ENCODE measurements at places on chromosomes 1 and 21.
A peak's percentile ranks its signal among the peaks of the same experiment; 100 is the strongest.

- no peak for DNase-seq
Measured at GRCh38 chr1:203638103-203638475, 11.5 kb downstream of the ATP2B4 start.

- DNase-seq, result no peak
Measured at GRCh38 chr1:206559672-206559995, 52.3 kb downstream of the RASSF5 start.

- DNase-seq, result peak; percentile 3
Measured at GRCh38 chr1:119372503-119373086, 4.0 kb downstream of the HAO2 start.

DNA sequence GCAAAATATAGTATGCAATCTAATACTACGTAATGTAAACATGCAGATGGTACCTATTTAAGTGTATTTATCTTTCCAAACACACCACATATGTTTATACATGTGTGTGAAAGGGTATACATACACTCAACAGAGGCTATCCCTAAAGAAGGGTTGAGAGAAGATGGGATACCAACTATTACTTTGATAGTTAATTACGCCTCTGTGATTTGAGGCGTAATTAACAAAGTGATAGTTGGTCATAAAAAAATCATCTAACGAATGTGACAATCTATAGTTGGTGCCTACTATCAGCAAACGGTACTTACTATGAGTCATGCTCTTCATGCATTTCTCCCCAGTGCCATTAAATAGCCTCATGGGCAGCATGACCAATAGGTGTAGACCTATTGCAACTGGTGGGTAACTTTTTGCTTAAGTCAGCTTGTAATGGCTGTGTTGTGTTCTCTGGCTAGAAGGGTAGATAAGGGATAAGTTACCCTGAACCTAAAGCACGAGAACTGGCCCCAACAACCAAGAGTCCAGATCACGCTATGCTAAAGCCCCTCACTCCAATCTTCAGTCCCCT, 15.3 kb downstream of the RCAN1 start:
- DNase-seq, result no peak

DNA sequence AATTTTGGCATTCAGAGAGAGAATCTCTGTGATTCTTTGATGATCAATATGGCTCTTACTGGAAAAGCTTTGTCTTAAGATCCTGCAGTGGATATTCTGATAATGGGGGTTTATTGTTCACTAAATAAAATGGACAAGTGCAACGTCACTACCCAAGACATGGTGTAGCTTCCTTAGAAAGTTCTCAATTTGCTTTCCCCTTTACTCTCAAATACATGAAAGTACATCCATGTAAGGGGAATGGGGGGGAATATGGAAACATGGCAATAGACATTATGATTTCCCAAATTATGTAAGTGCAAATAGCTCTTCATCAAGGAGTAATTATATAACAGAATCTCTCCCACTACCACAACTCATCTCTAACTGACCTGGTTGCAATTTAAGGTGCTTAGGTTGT, 126.3 kb upstream of the DPYD start:
- no peak for DNase-seq

DNA sequence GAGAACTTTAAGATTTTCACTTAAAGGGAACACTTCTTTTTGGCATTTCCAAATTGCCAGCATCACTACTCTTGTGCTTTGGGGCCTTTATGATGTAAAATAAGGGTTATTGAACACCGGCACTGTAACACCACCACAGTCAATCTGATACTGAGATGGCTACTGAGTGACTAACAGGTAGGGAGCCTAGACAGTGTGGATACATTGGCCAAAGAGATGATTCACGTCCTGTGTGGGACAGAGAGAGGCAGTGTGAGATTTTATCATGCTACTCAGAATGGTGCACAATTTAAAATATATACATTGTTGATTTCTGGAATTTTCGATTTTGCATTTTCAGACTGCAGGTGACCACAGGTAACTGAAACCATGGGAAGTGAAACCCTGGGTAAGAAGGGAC, 261.6 kb downstream of the SPATA17 start:
- no peak for DNase-seq
